Liver (tissue), 10 donors: ENCODE measurements at places on chromosomes 7 and 10. TPM values are rescaled to one million over a fixed set of nuclear protein-coding genes. Genes with fewer than 3 reads are reported as not detected.

DNA sequence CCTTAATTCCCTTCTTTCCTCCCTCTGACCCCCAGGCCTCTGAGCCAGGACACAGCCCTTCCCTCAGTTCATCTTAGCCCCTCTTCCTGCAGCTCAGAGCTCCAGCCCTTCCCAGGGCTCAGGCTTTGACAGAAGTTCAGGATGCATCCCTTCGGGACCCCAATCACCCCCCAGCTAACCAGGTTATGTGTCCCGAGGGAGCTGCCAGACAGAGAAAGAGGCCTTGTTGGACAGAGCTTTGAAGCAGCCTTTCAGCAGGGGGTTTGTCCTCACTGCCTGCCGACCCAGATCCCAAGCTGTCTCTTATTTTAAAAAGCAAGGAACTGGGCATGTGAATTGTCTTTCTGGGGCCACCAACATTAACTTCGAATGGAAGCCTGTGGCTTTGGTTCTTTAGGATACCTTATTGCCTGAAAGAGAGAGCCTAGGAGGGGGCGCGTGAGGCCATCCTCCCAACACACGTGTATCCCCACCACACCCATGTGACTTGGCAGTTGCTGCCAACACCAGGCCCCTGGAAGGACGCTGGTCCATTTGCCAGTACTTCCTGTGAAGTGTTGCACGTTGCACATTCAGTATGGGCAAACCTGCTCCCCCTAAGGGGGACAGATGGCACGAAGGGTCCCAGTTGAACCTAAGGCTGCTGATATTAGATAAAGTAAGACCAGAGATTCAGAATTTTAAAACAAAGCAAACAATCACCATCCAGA lies 858 bp downstream of the CCDC136 start:
- peaks cover 8% of the 10 kb centered on the region for H3K4me1 ChIP-seq
- H3K36me3 ChIP-seq = no peaks in the 10 kb centered on the region
- no peak overlapping the region for H3K27ac ChIP-seq
- no peak overlapping the region for H3K4me3 ChIP-seq
- DNase-seq = no peak

DNA sequence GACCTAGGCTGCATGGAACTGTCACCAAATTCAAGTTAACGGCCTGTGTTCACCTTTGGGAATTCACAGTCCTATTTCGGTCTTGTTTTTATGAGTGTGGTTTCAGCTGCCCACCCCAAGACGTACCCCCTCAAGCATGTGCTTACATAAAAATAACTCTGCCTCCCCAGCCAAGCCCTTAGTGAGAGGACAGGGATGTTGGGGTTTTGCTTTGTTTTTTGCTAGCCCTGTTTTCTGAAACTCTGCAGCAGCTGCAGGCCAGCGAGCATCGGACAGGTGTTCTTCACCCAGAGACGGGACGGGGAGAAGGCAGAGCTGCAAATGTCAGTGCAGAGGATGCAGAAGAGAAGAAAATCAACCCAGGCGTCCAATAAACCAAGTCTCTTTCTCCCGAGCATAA lies 13.5 kb downstream of the CHST15 start:
- no peak overlapping the region for H3K4me3 ChIP-seq
- H3K36me3 ChIP-seq = no peaks in the 10 kb centered on the region
- no peaks in the 10 kb centered on the region for H3K4me1 ChIP-seq
- H3K27me3 ChIP-seq = no peaks in the 10 kb centered on the region
- no peak for DNase-seq

DNA sequence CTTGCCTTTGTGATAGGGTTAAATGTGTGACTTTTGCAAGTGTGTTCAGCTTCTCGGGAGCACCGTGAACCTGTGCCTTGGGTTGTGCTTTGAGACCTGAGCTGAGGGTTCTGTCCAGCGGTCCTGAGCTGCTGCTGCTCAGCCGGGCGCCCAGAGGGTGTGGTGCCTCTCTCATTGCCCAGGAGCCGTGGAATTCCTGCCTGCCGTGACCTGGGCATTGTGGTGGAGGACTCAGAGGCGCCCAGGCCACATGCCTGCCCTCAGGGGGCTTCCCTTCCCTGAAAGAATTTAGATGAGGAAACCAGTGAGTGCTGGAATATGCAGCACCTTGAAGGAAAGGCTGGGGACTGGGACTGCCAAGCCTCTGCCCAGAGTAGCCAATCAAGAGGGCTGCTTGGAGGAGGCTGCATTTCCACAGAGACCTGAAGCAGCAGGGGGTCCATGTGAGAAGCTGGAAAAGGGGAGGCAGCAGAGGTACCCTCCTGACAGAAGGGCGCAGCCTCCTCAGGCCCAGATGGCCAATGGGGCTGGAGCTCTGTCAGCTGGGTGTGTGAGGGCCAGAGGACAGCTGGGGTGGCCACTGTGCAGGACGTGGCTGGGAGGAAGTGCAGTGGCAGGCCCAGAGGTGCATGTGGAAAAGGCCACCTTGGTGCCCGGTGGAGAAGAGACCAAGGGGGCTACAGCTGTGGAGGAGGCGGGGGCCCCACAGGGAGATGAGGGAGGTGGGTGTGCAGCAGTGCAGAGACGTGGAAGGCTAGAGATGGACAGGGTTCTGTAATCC lies 107.3 kb downstream of the NKX6-2 start:
- H3K27ac ChIP-seq = no peak overlapping the region
- no peak for DNase-seq
- no peaks in the 10 kb centered on the region for H3K27me3 ChIP-seq
- no peak overlapping the region for H3K4me3 ChIP-seq
- H3K4me1 ChIP-seq = peaks cover 16% of the 10 kb centered on the region

DNA sequence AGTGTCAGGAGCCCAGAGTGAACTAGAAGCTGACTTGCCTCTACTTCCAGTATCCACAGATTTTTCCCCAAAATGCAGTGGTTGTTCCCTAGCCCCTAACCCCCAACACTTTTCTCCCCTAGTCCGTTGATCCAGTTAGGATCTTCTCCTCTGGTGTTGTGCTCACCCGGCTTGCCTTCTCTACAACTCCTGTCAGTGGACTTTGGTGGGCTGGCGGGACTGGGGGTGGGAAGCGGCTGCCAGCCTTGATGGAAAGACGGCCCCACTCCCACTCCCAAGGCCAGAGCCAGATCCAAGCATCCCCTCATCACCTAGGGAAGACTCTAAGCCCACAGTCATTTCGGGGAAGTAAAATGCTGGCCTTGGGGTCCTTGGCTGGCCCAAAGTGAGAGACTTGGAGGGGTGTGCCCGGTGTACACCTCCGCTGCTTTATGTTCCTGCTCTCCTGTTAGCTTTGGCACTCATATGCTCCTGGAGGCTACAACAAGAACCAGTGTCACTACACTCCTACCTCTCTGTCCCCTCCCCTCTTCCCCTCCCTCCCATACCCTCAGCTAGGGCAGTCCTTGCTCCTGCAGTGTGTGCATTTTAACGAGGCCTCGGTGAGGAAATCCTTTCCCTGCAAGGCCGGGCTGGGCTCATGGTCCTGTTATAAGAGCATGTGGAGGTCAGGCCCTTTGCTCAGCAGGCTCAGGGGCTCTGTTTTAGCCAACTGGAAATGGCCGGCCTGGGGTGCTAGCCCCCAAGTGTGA lies 930 bp upstream of the HOXA10 start:
- H3K4me3 ChIP-seq = no peak overlapping the region
- peaks cover 27% of the 10 kb centered on the region for H3K27me3 ChIP-seq
- no peak overlapping the region for H3K27ac ChIP-seq
- DNase-seq = no peak
- H3K36me3 ChIP-seq = no peaks in the 10 kb centered on the region

- no peak overlapping the region for H3K27ac ChIP-seq
- no peak overlapping the region for H3K4me3 ChIP-seq
- H3K27me3 ChIP-seq = no peaks in the 10 kb centered on the region
- DNase-seq = no peak
- H3K36me3 ChIP-seq = no peaks in the 10 kb centered on the region
Observed at GRCh38 chr10:126628746-126629145, 41.7 kb downstream of the C10orf90 start.

GRCh38 chr10:21740989-21741388 lies 207.0 kb downstream of the MLLT10 start:
- DNase-seq = no peak
- H3K27me3 ChIP-seq = no peaks in the 10 kb centered on the region
- H3K4me1 ChIP-seq = peaks cover 2% of the 10 kb centered on the region
- no peak overlapping the region for H3K4me3 ChIP-seq

DNA sequence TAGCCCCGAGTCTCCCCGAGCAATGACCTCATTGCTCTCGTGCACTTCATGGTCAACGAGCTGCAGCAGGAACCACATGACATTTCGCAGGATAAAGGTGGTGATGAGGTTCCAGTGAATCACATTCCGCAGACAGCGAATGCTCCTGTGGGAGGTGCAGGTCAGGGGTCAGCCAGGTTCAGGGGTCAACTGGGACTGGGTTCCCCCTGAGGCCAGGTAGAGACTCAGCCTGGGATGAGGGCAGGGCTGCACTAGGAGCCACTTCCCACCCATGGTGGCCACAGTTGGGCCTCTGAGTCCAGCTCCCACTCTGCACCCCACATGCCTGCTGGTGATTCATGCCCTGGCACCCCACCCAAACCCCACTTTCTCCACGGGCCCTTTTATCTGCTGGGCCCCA lies 17.2 kb downstream of the CRHR2 start:
- no peak for DNase-seq
- no peaks in the 10 kb centered on the region for H3K4me1 ChIP-seq
- no peak overlapping the region for H3K4me3 ChIP-seq
- no peak overlapping the region for H3K27ac ChIP-seq
- H3K27me3 ChIP-seq = no peaks in the 10 kb centered on the region

GRCh38 chr10:104300736-104301292 lies 31.8 kb downstream of the GSTO2 start:
- peaks cover 10% of the 10 kb centered on the region for H3K4me1 ChIP-seq
- H3K27me3 ChIP-seq = no peaks in the 10 kb centered on the region

DNA sequence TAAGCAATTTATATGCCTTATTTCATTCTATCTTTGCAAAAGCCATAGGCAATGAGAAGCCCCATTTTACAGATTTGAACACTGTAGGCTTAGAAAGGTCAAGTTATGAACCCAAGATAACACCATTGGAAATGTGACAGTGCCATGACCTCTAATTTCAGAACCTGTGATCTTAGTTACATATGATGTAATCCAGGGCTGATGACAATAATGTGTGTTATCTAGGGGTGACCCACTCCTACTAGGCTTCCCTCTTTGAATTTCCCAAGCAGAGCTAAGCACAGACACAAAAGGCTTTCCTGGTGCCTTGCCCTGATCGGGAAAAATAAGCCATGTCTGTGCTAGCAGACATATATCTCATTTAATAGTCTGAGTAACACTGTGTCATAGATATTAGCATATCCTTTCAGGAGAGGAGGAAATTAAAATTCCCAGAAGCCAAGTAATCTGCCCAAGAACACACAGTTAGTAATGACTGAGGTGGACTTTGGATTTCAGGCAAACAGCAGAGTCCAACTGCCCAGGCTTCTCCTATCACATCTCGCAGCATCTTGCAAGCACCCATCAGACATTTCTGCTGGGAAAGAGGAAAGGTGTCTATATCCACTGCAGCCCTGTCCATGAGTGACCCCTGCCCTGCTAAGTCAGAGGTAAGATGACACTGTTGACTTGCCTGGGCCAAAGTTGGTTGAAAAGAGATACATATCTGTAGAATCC lies 2.8 kb upstream of the TECTB start:
- no peaks in the 10 kb centered on the region for H3K36me3 ChIP-seq
- H3K4me3 ChIP-seq = no peak overlapping the region
- no peaks in the 10 kb centered on the region for H3K27me3 ChIP-seq
- no peak for DNase-seq

DNA sequence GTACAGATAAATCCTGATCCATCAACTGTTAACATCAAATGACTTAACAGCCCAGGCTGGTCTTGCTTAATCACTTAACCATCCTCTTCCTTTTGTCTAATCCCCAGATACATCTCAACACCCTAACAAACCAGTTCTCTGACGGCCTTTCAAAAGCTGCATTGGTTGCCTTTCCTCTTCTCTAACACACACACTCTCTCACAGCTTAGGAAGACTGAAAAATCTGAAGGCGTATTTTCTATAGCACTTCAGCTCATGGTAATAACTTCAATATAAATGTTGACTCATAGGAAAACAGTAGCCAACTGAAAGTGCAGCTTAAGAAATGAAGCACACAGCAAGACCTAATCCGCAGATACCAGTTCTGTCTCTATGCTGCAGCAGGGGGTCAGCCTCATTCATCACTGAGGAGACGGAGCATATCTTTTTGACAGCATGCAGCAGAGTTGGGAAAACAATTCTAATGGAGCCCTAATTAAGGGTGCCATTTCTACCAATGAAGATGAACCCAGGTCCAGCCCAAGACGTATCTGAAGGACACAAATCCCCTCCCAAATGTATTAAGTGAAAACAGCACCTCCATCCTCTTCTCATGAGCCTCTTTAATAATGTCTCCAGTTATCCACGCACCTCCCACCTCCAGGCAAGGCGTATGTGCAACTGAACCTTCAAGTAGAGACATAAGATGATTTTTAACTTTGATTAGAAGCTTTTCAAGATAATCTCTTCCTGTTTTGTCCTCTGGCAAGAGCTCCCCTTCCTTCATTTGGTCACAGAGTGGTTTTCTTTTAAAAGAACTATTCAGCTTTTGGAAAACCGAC lies 211.7 kb upstream of the NFE2L3 start:
- no peak overlapping the region for H3K4me3 ChIP-seq
- H3K4me1 ChIP-seq = no peaks in the 10 kb centered on the region
- no peaks in the 10 kb centered on the region for H3K27me3 ChIP-seq

DNA sequence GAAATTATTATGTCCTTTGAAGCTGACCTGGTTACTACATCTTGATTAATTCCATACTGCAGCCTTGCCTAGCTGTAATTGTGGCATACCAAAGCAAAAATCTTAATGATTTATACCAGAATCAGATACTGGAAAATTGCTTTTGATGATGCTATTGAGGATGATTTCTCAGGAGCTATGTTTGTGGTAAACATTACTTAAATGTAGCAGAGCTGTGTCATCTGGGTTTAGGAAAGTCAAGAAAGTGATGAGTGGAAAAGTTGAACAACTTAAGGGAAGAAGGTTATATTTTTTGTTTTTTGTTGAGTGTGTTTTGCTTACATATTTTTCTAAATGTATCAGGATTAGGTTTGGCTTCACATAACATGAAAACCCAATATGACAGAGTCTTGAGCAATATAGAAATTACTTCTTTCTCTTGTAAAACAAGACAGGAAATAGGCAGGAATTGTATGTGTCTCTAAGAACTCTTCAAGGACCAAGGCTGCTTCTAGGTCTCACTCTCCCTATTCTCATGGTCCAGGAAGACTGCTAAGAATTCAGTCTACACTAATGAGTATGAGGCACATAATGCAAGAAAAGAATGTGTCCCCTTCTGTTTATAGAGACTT lies 87.6 kb upstream of the MTPN start:
- no peak for DNase-seq
- H3K4me3 ChIP-seq = no peak overlapping the region
- H3K4me1 ChIP-seq = no peaks in the 10 kb centered on the region
- H3K36me3 ChIP-seq = no peaks in the 10 kb centered on the region

The NEUROG3 gene
- not detected for total RNA-seq

The ITGB8 gene
- total RNA-seq = 0.51 TPM

The NDUFB8 gene
- total RNA-seq = 72.4 TPM

The ZNF479 gene
- total RNA-seq = not detected

The EPHB6 gene
- 2.1 TPM for total RNA-seq

The NPFFR1 gene
- under 0.01 TPM for total RNA-seq

The NUTM2A gene
- 0.59 TPM for total RNA-seq
